ENCODE measurements at places on chromosomes 1 and 21.

DNA sequence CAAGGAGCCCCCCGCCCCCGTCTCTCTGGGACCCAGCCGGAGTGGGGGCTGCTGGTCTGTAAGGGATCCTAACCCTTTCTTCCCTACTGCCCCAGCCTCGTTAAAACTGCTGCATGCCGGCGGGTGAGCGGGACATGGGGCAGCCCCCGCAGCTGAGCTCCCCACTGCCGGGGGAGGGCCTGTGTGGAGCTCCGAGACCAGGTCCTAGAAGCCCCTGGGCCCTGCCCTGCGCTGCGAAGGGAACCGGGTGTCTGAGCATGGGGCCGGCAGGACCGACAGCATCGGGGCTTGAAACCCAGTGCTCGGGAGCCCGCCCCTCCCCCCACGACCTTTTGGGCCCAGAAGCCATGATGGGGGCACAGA is 9.2 kb upstream of the COL6A1 start:
- DNase-seq, result no peak

GRCh38 chr1:53959664-53960250 is 13.6 kb downstream of the LRRC42 start:
- no peak for DNase-seq

- DNase-seq, result no peak
These were observed 202.9 kb downstream of the USP25 start for GRCh38 chr21:15932726-15933125.

DNA sequence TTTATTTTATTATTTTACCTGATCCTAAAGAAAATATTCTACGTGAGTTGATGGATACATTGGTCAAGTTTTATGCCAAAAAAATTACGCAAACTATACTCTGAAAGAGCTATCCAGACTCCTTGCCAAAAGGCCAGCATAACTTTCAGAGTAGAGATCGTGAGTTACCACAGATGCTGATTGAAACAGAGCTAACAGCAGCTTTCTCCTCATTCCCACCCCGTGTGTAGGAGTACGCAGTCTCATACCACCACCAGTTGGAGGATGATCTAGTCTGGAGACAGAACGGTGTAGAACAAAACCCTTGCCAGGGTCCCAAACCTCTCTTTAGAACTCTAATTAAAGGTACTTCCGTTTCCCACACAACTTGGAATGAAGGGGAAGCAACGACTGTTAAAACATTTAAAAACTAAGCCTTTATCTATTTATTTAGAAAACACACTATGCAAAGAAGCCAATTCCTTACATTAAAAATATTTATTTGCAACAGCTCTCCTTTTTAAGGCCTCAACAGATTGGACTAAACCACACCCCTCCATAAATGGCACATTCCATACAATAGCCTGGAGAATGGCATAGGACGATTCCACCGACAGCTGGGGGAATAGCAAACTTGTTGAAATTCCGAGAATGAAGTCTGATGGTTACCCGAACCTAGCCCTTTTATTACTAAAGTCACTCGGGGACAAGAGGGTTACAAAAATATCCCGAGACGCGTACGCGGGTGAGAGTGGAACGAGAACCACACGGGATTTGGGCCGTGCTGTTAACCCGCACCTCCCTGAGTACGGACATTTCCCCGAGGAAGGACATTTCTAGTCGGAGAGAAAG is 1.4 kb downstream of the NUCKS1 start:
- DNase-seq, result peak; percentile 56

DNA sequence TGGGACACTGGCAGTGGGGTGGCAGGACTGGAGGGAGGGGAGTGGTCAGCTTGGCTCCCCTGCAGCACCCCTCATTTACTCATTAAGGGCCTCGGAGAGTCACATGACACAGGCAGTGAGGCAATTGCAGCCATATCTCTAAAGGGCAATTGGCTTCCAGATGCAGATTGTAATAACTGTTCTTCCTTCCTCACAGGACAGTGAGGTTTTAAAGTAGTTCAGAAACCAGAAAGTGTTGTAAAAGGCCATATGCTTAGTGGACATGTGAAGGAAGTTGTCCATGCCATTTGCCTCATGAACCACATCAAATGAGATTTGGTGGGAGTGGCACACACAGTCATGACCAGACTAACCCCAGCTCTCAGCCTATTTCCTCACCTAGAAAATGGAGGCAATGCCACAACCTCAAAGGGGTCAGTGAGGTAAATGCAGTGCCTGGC is 11.1 kb downstream of the MTX1 start:
- no peak for DNase-seq

GRCh38 chr1:218478336-218478735 is 133.2 kb downstream of the TGFB2 start:
- DNase-seq, result no peak

GRCh38 chr1:18830596-18830995 is 28.9 kb downstream of the TAS1R2 start:
- DNase-seq, result no peak

DNA sequence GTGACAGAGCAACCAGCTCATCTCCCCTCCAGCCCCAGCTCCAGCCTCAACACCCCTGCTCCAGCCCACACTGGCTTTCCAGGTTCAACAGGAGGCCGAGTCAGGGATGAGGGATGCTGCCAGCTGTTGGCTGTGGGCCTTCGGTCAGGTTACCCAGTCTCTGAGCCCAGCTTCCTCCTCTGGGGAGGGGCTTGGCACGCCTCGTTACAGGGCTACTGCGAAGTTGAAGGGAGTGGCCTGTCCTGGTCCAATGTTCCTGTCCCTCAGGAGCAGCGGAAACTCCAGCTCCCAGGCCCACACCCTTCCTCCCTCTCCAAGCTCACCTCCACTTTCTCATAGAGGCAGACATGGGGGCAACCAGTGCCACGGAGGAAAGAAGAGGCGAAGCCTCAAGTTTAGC is 15.1 kb upstream of the TAS1R2 start:
- no peak for DNase-seq

DNA sequence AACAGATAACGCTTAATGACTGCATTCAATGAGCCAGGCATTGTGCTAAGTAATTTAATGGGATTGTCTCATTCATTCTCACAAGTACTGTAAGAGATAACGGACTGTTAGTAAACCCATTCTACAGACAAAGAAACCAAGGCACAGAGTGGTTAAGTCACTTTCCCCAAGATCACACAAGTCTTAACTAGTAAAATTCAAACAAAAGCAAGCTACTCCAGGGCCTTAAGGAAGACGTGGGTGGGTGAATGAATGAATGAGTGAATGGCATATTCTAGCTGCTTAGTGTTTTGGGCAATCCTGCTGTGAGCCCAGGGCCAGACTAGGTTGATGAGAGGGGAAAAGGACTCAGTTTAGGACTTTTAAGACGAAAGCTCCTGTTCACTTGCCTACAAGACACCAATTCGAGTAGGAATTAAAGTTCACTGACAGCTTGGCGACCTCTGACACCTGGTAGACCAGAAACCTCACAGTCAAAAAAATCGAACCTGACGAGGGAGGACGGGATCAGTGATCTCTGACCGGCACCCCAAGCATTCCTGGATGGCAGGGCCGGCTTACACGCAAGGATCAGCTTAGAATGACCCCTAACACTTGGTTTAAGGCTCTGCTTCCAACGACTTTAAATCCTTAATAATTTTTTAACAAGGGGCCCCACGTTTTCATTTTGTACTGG is 557 bp downstream of the EMC1 start:
- DNase-seq, result no peak

GRCh38 chr1:236181059-236181458 is 38.7 kb downstream of the GPR137B start:
- no peak for DNase-seq

GRCh38 chr1:156025876-156026275 is 5.1 kb upstream of the SSR2 start:
- no peak for DNase-seq

DNA sequence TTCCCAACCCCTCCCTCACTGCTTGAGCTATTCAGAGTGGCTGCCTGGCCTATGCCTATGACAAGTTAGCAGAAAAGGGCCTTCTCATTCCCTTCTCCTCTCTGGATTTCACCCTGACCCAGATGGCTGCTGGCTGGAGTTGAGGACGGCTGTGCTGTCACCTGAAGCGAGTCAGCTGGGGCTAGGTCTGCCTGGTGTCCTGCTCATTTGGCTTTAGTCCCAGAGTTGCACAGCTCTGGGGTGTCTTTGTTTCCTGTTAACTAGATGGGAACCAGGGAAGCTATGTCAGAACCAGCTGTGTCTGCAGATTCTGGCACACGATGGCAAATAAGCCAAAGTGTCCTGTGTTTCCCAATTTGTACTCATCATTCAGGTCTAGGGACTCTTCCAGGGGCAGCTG is 52.9 kb downstream of the CNIH3 start:
- DNase-seq, result no peak

GRCh38 chr1:205583461-205584130 is 48.2 kb downstream of the ELK4 start:
- DNase-seq, result no peak

DNA sequence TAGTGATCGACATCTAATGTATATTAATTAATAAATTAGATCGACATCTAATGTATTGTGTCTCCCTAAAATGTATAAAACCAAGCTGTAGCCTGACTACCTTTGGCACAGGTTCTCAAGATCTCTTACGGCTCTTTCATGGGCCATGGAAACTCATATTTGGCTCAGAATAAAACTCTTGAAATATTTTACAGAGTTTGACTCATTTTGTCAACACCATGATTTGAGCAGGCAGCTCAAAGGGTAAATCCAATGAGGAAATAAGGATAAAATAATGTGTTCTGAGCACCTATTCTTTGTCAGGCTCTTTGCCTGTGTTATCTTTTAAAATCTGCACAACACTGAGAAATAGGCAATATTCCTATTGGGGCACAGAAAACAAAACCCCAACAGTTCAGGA is 223.4 kb upstream of the DUSP10 start:
- no peak for DNase-seq

DNA sequence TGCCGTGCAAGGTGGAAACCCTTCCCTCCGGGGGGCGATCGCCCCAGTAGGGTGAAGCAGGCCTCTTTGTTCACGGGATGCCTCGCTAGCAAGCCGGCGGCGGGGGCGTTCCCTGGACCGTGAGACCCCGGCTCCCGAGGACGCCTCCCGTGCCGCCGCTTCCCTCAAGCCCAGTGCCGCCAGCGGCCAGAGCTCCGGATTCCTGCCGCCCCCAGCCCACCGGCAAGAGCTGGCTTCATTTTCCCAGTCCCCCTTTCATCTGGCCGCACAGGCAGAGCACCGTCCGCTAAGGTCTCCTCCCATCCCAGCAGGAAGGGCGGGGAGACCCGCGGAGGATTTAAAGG is 16.3 kb downstream of the IER5 start:
- DNase-seq, result no peak

GRCh38 chr1:229778794-229779193 is 152.7 kb downstream of the URB2 start:
- peak; percentile 15 for DNase-seq

DNA sequence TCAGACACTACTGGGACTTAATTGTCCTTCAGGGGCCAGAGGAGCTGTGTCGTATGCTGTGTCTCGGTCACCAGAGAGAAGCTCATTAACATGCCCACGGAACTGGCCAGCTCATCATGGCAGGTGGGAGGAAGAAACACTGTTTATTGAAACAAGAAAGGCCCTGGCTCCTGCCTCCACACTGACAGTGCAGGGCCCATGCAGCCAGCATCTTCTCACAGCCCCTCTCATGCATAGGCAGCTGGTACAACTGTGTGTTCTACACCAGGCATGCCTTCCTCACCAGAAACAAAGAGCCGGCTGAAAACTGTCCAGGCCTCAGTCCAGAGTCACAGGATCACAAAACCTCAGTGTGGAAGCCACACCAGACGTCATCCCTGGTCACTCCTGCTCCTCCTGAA is 106.0 kb downstream of the UBE2U start:
- DNase-seq, result no peak

DNA sequence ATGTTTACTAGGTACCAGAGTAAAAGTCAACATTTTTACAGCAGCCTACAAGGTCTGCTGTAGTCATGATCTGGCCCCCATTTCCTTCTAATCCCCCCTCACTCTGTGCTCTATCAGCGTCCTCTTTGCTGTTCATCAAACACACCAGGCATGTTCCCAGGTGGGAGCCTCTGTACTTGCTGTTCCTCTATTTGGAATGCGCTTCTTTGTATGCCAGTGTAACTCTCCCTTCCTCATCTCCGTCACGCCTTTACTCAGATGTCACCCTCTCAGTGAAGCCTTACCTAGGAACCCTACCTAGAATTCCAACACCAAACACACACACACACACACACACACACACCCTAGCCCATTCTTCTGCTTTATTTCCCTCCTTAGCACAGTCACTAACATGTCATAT is 21.0 kb downstream of the TP53BP2 start:
- DNase-seq, result no peak

DNA sequence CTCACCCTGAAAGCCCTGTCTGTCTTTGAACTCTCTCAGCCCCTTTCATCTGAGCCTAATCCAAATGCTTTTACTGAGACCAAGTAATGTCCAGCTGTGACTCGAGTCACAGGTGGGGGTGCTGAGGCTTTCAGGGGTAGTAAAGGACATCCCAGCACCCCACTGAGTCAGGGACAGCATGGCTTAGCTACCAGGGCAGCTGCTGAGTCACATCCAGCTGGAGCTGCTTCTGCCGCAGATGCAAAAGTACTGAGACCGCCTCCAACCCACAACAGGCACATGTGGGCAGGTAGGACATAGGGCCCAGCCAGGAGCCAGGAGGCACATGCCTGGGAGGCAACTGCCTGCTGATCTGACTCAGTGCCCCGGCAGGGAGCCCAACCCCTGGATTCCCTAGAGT is 6.7 kb upstream of the VSIG8 start:
- no peak for DNase-seq

GRCh38 chr1:89538361-89538760 is 13.7 kb downstream of the LRRC8B start:
- no peak for DNase-seq

DNA sequence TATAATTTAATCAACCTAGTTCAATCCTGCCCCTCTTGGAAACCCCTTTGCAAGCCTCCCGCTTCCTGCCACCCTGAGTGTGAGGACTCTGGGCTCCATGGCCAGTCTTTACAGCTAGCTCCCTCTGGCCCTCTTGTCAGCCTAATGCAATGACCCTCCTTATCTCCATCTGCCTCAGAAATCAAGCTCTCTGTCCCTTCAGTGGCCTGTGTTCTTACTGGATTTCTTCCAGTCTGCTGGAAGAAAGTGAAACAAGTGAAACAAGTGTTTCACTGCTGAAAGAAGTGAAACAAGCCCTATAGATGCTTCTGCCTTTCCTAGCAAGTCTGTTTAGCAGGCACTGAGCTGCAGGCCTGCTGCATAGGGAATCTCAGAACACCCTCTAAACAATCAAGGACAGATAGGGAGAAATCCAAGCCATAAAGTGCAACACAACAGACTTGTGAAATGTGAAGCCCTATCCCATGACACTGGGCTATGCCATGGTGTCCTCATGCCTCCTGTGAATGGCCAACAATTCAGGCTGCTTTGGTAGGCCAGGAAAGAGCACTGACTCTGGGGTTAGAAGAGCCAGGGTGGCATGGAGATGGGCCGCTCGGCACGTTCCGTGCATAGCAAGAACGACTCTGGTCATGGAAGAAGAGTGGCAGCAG is 55.9 kb downstream of the FAM163A start:
- DNase-seq, result no peak

- DNase-seq, result no peak
These were observed 56.7 kb downstream of the MRPS6 start for GRCh38 chr21:34129901-34130715.

GRCh38 chr1:20072771-20073170 is 2.8 kb downstream of the PLA2G5 start:
- no peak for DNase-seq

- DNase-seq, result no peak
These were observed 3.0 kb upstream of the SMIM11 start for GRCh38 chr21:34372321-34372720.

Data from urinary bladder (tissue), 4 donors.